ENCODE measurements at places on chromosomes 3 and 15.
A peak's percentile ranks its signal among the peaks of the same experiment; 100 is the strongest.

DNA sequence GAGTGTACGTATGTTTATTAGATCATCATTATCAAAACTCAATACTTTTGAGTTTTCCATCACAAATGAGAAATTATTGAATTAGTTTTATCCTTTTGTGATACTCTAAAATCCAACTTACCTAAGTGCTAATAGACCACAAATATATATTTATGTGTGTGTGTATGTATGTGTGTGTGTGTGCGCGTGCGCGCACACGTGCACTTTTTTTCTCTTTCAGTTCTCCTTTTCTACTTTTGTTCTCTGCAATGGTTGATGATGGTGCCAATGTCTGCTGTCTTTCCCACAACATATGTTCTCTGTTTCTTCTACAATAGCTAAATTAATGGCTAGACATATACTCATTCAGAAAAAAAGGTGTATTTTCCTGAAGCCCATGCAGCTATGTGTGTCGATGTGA, 571.6 kb upstream of the ARPP21 start:
- no peak for DNase-seq

DNA sequence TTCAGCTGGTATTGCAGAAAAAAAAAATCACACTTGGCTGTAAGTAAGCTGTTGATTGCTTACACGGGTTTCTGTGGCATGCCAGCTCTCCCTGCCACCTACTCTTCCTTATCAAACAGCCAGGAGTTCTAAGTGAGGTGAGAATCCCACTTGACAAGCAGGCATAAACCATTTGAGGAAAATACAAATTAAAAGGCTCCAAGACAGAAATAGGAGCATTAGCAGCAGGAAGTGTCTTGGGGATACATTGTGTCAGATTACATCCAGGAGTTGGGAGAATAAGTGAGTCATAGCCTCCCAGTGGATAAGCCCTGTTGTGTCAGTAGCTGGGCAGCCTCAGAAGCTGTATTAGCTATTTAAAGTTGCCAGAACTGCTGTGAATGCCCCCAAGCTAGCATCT, 256.0 kb downstream of the CNTN4 start:
- DNase-seq = peak; percentile 76

- DNase-seq = no peak
Observed at GRCh38 chr3:47949979-47950378, 66.2 kb downstream of the MAP4 start.

GRCh38 chr3:39180183-39180545, 12.2 kb downstream of the XIRP1 start:
- no peak for DNase-seq

- DNase-seq = no peak
Observed at GRCh38 chr3:193708270-193708669, 115.3 kb downstream of the OPA1 start.

DNA sequence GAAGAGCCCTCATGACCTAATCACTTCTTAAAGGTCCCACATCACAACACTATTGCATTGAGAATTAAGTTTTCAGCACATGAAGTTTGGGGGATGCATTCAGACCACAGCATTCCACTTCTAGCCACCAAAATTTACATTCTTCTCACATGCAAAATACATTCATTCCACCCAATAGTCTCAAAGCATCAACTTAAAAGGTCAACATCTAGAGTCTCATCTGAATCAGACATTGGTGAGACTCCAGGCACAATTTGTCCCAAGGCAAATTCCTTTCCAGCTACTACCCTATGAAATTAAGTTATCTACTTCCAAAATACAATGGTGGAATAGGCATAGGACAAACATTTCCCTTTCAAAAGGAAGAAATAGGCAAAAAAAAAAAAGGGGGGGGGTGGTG, 64.9 kb downstream of the PLSCR2 start:
- DNase-seq = peak; percentile 68

GRCh38 chr15:51874751-51875644, 45.5 kb downstream of the TMOD3 start:
- DNase-seq = peak; percentile 99

GRCh38 chr3:119977353-119977752, 116.9 kb downstream of the GSK3B start:
- no peak for DNase-seq

GRCh38 chr15:68091743-68092142, 37.6 kb downstream of the PIAS1 start:
- no peak for DNase-seq

All from fibroblast of skin of right biceps (primary cell).